ENCODE measurements at places on chromosomes 13 and 19. TPM values are rescaled to one million over a fixed set of nuclear protein-coding genes. Genes with fewer than 3 reads are reported as not detected.

The PDX1 gene
- total RNA-seq = not detected

DNA sequence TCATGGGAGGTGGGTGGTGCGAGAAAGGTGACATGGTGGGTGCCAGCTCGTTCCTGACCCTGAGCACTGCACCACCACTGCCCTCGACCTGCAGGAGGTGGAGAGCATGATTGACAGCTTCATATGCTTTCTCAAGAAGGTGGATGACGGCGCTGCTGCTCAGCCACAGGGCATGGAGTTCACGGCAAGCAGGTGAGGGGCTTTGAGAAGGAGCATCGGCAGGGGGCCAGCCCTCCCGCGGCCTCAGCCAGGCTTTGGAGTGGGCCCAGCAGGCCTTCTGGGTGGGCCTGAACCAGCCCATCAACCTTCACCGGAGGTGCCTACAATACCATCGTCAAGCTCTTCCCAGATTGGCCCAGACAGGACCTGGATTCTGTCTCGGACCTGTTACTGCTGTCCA is 18.9 kb upstream of the ZNF14 start:
- no peak for DNase-seq

- no peak for DNase-seq
Observed at GRCh38 chr19:10593820-10594637, 6.9 kb upstream of the AP1M2 start.

The PALM gene
- total RNA-seq = 26.0 TPM

DNA sequence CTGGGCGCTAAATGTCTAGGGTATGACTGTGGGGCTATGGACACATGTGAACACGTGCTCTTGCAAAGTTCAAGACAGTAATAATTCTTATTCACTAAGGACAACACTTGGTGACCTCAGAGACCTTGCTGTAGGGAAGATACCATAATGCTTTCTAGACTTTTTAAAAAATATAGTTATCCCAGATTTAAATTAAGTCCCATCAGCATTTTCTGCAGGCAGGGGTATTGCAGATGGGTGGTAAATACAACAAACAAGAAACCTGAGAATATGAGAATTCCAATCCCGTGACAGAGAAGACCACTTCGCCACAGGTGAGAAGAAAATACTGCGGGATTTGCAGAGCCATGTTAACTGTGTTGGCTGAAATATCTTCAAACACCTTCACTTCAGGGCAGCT is 65.2 kb downstream of the SLC15A1 start:
- DNase-seq = no peak

The EFNA2 gene
- 0.70 TPM for total RNA-seq

DNA sequence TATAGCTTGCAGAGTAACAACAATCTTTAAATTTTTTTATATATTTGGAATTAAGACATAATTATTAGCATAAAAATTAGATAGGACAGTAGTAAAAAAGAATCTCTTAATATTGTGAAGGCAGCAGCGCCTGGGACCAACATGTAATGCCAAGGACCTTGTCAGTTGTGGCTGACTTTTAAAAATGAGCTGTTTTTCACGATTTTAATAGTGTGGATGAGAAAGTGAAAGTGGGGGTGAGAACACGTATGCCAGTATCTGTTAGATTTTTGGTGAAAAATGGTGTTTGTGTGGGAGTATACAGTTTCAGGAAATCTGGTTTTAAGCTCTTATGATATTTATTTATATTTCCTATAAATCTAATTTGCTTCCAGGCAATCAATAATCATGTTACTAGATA is 125.2 kb downstream of the LMO7 start:
- DNase-seq = no peak

DNA sequence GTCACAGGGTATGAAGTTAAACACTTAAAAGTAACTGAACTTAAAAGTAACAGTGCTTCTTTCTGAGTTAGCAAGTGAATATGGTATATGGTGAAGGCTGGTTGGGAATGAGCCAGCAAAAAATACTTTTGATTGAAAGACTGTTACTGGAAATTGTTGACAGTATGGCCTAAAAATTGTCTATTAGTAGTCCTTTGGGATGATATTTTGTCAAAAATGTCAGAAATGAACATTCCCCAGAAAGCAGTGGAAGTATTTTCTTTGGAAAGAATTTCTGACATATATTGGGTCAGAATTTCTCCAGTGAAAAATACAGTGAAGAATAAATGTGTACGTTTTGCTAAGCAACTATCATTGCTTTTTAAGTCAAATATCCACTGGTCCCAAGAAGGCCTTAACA is 860.5 kb downstream of the PCDH9 start:
- DNase-seq = no peak

- no peak for DNase-seq
Observed at GRCh38 chr19:2150794-2151338, 500 bp downstream of the AP3D1 start.

DNA sequence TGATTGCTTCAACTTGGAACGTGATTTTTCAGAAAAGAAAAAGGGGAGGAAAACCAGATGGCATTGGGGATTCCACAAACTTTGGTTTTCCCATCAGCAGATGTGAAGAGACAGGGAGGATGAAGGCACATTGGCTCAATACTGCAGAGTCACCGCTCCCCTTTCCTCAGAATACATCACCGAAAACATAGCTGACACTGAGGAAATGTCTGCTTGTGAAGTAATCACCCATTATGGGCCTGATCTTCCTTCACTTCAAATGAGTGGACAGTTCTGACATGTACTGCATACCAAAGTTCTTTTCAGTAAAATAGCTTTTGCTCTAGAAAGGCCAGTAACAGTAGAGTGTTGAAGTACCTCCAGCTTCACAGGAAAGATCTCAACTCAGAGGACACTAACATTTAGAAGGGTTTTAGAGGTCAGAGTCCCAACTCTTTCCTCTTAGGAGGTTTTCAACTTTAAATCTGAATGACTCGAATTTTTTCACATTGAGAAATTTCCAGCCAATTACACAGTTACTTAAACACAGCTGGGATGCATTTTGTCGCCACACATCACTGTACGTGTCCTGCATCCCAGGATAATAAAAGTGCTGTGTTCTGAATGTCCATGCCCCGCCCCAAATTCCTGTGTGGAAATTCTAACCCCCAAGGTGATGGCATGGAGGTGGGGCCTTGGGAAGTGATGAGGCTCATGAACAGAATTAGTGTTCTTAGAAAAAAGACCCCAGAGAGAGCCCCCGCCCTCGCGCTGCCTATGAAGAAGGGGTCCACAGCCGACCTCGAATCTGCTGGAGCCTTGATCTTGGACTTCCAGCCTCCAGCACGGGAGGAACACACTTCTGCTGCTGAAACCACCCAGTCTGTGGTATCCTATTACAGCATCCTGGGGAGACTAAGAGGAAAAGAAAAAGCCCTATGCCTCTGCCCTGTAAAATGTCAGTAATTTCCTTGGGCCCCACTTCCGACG is 77.7 kb downstream of the COL4A1 start:
- DNase-seq = peak; percentile 39

- DNase-seq = no peak
Observed at GRCh38 chr13:34294483-34295129, 476.7 kb downstream of the RFC3 start.

DNA sequence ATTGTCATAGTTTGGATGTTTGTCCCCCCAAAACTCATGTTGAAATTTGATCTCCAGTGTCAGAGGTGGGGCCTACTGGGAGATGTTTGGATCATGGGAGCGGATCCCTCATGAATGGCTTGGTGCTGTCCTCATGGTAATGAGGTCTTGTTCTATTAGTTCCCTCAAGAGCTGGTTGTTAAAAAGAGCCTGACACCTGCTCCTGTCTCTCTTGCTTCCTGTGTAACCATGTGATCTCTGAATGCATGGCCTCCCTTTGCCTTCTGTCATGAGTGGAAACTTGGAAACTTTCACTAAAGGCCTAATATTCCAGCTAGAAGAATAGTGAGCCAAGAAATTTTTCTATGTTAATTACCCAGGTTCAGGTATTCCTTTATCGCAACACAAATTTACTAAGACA is 311.4 kb upstream of the ATXN8OS start:
- no peak for DNase-seq

DNA sequence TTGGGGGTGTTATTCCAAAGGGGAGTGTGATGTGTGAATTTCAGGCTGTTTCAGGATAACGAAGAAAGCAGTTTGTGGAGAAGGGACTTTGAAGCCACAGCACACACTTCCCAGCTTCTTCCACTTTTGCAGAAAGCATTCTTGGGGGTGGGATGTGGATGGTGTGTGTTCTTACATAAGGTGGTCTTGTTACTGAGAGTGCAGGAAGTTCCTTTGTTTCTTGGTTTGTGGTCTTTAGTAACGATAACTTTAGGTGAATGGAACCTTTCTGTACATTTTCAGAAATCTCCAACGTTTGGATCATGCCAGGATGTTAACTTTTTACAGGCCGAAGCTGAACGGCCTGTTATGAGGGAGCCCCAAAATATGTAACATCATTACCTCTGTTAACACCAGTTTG is 251.8 kb downstream of the KCNRG start:
- DNase-seq = no peak

The RNF113B gene
- total RNA-seq = not detected

The CEACAM5 gene
- 0.36 TPM for total RNA-seq

The CD79A gene
- total RNA-seq = 3.7 TPM

GRCh38 chr19:7428651-7429113 is 60.2 kb downstream of the PEX11G start:
- no peak for DNase-seq

The ZNF541 gene
- total RNA-seq = 0.70 TPM

DNA sequence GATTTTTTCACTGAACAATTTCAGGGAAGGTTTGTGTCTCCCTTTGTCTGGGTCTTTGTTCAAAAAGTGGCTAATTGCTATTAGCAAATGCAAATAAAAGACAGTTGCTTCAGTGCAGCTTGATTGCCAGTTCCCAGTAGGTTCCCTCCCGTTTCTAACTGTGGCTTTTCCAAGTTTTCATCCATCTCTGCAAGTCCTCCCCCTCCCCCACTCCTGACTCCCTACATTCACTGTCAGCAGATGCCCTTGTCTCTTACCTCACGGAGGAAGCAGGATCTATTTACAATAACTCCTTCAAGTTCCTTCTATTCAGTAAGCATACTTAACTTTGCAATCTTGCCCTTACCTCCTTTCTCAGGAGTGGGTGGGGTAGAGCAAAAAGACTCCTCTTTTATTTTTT is 55.4 kb upstream of the SCEL start:
- no peak for DNase-seq

The PROZ gene
- total RNA-seq = not detected

DNA sequence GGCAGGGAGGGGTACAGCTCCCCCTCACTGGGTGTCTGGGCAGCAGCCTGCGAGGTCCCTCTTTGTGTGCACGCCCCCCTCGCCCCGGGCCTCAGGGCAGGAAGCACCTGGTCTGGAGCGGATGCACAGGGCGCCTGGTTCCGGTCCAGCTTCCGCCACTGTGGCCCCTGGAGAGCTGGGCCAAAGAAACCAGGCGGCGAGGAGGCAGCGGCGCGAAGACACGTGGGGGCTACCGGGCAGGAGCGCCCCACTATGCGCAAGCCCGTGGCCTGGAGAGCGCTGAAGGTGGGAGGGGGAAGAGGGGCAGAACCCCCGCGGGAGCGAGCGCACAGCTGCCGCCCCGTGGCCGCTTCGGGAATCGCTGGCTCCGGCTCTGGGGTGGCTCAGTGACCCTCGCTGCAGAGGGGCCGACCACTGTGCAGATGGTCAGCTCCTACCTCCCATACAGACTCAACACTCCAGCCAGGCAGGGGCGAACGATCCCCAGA is 1.7 kb upstream of the LYL1 start:
- DNase-seq = no peak

GRCh38 chr19:23310729-23311211 is 60.6 kb upstream of the ZNF724 start:
- no peak for DNase-seq

- DNase-seq = peak; percentile 53
Observed at GRCh38 chr13:30376426-30377311, 45.6 kb upstream of the UBE2L5 start.

DNA sequence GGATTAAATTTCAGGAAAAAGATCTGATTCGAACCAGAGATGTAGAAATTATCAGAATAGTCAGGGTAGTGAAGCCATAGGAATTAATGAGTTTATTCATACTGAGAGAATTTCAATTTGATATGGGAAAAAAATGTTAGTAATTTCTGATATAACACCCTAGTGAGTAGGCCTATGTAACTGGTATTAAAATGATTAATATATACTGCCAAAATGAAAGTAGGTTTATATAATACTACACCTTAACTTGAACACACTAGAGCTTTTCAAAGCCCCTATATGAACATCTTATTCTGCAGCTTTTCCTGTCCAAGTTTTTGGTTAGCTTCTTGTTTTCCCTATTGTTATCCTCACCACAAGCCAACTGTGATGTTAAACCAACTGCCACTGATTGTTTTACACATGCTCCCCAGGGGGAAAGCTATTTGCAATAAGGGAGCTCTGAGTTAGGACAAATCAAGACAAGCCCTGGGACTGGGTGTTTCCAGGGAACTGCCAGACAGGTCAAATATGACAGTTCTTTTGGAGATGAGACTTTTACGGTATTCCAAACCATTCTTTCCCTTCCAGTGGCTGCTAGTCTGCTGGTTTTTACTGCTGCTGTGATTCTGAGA is 45.3 kb downstream of the FNDC3A start:
- no peak for DNase-seq

GRCh38 chr13:97459215-97459777 is 25.3 kb downstream of the RAP2A start:
- DNase-seq = no peak

- DNase-seq = no peak
Observed at GRCh38 chr19:15421721-15422260, 3.0 kb upstream of the AKAP8L start.

The ZNF577 gene
- 21.5 TPM for total RNA-seq

The PEX11G gene
- total RNA-seq = 7.8 TPM

- no peak for DNase-seq
Observed at GRCh38 chr19:1289686-1290025, 4.0 kb downstream of the EFNA2 start.

- no peak for DNase-seq
Observed at GRCh38 chr13:107736731-107737130, 478.6 kb downstream of the LIG4 start.

- peak; percentile 68 for DNase-seq
Observed at GRCh38 chr19:45402298-45403061, 2.4 kb downstream of the PPP1R13L start.

GRCh38 chr13:89897681-89898080 is 1449.8 kb upstream of the MIR17HG start:
- DNase-seq = no peak

The HSPB6 gene
- total RNA-seq = 80.9 TPM

DNA sequence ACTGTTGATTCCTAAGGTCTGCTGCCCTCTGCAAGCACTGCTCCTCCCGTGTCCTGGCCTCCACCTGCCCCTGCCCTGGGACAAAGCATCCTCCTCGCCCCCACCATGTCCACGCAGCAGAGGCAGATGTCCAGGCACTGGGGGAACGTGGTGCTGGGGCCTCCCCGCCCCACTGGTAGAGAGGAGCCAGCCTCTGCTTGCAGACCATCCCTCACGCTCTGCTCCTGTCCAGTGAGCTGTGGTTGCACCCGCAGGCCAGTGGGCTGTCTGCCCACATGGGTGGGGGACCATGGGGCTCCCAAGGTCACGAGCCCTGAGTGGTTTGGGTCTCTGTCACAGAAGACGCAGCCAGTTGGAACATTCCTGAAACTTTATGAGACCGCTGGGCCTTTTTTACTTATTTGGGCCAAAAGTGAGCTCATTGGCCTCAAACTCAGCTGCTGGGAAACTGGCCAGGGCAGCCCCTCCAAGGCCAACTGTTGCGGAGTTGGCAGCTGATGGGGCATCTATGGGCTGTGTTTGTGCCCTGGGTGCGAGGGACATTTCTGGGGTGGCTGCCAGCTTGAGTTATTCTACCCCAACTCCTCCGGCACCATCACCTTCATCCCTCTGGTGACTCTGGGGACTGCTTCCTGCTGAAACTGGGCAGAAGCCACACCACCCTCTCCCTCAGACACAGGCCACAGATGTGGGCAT is 64.8 kb upstream of the F7 start:
- DNase-seq = no peak

The EMC10 gene
- total RNA-seq = 94.0 TPM
